ENCODE measurements at places on chromosomes 4 and X.
A peak's percentile ranks its signal among the peaks of the same experiment; 100 is the strongest.

- DNase-seq: no peak
Observed at GRCh38 chrX:37922928-37923327, 75.6 kb upstream of the DYNLT3 start.

- no peak for DNase-seq
Observed at GRCh38 chr4:6668391-6668790, 25.3 kb upstream of the S100P start.

- DNase-seq: no peak
Observed at GRCh38 chr4:160403081-160403480, 1300.2 kb downstream of the RAPGEF2 start.

DNA sequence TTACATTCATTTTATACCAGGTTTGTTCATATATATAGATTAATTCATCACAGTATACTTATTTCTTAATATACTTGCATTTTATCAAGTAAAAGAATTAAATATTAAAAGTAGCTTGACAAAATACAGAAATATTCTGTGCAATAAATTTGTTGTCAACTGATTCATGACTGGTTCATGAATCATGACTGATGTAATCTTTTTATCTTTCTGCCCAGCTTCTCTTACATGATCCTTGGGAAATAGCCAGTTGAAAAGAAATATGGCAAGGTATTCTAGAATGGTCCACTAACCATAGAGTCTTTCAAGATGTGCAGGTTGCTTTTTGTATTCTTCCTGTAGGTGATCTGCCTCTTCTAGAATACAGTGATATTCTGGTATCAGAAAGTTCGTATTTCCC, 4.2 kb upstream of the CCNA2 start:
- DNase-seq: no peak

DNA sequence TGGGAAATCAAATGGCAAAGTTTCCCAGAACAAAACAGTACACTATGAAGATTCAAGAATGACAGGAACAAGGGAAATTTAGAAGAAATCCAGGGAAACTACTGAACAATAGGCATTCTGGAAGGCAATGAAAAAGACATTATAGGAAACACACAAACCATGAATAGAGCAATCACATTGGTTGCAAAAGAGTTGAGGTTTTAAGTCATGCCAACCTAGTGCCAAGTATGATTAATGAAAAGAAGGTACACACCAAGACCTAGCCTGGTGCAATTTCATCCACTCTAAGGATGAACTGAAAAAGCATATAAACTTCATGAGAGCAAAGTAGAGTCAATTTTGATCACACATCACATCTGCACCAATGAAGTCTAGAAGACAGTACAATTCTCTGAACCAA, 326.9 kb downstream of the PDHA2 start:
- no peak for DNase-seq

GRCh38 chr4:154314248-154314647, 177.4 kb downstream of the DCHS2 start:
- DNase-seq: no peak

GRCh38 chr4:105714932-105715331, 6.3 kb downstream of the GSTCD start:
- no peak for DNase-seq

DNA sequence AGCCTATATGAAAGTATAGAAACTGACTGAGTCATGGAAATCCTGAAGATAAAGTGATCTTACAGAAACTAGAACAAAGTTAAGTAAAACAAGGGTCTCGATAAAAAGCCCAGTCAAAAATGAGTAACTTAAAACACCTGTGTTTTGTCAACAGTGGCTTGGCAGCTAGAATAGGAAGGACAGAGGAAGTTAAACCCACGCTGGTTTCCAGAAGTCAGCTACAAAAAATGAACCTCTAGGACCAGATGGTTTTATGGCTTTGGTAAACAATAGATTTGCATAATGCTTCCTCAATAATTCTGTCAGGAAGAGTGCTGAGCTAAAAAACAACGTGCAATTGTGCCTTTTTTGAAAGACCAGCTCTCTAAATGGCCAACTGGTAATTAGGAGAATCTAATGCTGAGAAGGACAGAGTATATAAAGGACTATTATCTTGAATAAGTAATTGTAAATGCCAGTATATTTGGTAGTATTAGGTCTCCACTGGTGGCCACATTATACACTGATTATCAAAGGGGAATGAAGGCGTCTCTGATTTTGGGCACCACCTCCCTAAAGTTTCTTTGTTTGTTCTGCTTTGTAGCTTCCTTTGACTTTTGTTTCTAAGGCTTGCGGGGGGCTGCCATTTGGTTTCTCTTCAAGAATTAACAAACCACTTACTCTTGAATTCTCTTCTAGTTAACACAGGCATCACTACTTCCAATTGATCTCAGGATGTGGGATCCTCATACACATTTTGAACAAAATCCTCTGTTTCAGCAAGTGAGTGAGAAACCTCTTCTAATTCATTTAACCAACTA, 72.2 kb upstream of the PPP3CA start:
- DNase-seq: peak; percentile 24

DNA sequence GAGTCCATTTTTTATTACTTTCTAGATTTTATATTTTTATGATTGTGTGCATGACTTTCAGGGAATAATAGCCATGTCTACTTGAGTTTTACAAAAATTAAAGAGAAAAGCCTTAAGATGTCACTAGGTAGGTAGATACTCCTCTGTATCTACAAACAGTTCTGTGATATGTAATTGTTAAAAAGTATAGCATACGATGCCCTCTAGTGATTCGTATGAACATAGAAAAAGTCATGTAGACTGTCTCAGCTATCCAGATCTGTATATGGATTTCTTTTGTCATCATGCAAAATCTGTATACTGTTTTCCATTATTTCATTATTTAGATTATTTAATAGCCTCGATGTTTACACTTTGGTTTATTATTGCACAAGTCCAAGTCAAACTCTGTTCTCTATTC, 856.6 kb downstream of the CENPC start:
- peak; percentile 21 for DNase-seq

GRCh38 chrX:64152857-64153256, 52.7 kb downstream of the AMER1 start:
- no peak for DNase-seq

DNA sequence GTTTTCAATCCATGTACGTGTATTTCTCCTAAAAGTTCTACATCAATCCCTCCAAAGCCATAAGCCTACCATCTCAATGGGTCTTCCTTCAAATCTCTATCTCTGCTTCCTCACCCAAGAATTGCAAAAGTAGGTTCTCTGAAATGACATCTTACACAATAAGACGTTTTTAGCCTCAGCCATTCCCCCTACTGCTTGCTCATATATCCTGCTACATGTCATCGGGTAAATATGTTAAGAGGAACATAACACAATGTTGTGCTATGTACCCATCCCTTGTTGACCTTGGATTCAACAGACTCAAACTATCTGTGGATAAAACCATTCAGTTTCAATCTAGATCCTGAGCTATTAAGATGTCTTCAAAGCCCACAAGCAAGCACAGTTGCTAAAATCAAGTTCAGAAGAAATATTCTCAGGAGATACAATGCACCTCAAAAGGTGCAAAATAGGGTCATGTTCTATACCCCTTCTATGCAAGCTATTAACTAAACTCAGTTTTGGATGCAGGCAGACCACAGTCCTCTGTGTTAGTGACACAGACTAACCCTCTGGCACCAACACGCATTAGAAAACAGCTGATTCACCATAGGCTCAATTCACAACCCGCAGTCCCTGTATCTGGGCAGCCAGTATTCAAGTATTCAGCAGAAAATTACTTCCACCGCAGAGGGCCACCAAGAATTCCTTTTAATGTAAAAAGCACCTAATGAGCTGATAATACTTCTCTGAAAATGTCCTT, 56.8 kb downstream of the CD99L2 start:
- no peak for DNase-seq

- no peak for DNase-seq
Observed at GRCh38 chr4:113013751-113014150, 35.7 kb upstream of the ANK2 start.

GRCh38 chr4:156976147-156976546, 4.5 kb upstream of the PDGFC start:
- no peak for DNase-seq

- no peak for DNase-seq
Observed at GRCh38 chr4:37999965-38000364, 39.8 kb downstream of the PTTG2 start.

GRCh38 chr4:15766821-15767220, 11.3 kb upstream of the CD38 start:
- DNase-seq: no peak

DNA sequence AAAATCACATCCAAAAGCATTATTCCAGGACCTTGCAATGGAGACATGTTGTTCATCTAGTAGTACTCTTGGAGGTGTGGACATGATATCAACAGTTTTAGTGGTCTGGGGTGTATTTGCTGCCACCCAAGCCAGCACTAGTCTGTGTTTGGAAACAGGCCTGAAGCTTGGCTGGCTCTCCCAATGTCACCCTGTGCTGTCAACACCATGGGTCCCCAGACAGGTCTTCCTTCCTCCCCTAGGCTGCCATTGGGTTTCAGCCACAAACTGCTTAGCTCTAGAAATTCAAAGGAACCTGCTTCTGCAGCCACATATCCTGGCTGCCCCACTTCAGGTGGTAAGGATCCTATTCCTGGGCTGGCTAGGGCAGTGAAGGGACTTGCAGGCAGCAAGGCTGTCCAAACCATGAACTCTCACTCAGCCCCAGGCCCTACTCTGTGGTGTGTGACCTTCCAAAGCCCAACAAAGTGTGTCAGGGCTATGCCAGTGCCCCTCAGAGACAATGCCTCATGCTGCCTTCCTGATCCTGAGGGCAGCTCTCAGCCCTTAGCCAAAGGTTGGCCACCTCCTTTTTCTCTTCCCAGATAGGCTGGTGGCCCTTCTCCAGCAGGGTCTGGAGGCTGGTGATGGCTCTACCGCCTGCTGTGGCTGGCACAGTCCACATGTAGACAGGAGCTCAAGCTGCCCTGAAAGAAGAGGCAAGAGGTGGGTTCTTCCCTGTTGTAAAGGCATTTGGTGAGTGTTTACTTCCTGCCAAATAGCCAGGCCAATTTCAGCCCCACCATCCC, 18.3 kb downstream of the AMER1 start:
- no peak for DNase-seq

DNA sequence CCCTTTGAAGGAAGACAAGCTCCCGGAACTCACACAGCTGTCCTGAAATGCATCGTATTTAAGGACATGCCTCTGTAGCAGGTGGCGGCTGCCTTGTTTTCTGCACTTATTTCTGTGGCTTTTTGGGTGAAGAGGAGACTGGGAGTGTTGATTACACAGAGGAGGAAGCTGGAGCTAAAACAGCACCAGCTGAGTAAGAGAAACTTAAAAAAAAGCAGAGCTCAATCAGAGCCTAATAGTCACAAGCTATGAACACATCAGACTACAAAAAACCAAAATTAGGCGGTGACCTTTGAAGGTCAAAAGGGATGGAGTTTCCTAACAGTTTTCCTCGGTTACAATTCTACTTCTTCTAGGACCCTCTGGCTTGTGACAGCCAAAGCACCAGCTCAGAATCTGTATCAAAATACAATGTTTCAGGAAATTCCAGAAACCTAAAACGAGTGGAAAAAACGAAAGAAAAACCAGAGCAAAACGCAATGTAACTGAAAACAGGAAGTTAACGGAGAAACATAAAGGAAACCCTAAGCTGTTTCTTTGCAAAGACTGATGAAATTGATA, 13.5 kb downstream of the PRKX start:
- no peak for DNase-seq

GRCh38 chr4:15378062-15378461, 49.8 kb upstream of the C1QTNF7 start:
- DNase-seq: no peak

DNA sequence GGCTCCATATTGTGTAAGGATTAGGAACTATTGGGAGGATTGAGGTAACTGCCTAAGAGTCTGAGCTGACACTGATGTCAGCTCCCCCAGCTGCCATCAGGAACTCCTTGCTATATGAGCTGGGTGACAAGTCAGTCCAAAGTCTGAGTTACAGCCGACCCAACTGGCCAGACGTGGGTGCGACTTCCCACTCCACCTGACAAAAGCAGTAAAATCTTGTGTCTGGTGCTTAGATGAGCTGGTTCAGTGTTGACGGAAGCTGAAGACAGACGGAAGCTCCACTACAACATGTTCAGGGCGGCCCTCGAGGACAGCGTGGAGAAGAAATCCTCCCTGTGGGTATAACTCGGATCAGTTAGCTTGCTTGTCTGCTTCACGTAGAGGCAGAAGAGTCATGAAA, 22.8 kb upstream of the NAT8L start:
- DNase-seq: no peak

DNA sequence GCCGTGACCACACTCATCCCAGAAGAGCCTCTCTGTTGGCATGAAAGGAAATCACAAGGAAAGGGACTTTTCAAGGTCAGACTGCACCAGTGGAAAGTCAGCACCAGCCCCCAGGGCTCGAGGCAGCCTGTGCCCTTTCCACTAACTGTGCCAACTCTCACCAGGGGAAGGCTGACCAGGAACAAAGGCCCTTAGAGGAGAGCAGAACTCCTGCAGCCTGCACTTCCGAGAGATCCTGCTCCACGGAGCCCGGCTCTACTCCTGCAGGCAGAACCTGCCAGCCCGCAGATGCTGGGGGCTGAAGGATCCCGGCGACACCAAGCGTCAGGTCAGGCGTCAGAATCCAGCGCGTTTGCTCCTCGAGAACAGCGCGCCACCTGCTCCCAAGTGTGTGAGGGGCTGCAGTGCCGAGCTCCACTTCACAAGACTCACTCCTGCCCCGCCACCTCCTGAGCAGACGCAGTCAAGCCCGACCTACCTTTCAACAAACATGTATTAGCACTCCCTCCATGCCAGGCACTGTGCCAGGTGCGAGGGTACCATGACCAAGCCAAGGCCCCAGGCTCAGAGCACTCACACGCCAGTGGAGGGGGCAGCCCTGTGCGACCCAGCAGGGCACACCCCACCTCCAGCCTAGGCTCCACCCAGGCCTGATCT, 13.6 kb upstream of the HELT start:
- DNase-seq: no peak

- DNase-seq: no peak
Observed at GRCh38 chr4:100286636-100287035, 96.4 kb upstream of the DDIT4L start.

DNA sequence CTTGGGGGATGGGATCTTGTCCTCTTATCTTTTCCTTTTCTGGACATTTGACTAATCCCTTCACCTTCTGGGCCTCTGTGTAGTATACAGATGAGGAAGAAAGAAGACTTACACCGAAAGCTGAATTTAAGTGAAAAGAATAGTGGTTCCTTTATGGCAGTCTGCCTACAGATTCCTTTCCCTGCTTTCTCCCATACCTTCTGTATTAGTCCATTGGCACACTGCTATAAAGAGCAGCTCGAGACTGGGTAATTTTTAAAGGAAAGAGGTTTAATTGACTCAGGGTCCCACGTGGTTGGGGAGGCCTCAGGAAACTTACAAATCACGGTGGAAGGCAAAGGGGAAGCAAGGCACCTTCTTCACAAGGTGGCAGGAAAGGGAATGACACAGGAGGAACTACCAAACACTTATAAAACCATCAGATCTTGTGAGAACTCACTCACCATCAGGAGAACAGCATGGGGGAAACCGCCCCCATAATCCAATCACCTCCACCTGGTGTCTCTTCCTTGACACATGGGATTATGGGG, 34.0 kb upstream of the CD38 start:
- no peak for DNase-seq

GRCh38 chr4:172357006-172357540, 543.9 kb downstream of the GALNTL6 start:
- no peak for DNase-seq
